Neuronal stem cell (in vitro differentiated cells): ENCODE measurements at places on chromosomes 7 and 10.

DNA sequence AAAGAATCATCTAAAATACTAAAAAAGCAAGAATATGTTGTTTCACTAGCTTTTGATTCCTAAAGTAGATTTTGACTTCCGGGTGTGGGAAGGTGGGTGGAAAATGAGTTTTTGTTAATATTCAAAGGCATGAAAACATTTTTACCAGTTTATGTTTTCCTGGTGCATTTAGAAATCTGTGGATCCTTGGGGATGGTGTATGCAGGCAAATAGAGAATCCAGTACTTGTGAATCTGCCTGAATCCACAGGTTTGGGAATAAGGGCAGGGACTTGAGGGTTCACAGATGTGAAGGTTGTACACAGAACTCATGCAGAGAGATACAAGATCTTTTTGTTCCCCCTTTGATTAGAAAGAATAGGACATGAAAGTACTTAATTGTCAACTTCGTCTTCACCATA lies 22.4 kb downstream of the AUTS2 start:
- DNase-seq = no peak

- DNase-seq = no peak
Measured at GRCh38 chr7:84975586-84976185, 211.2 kb downstream of the SEMA3D start.

GRCh38 chr7:100016215-100016901 lies 962 bp downstream of the ZKSCAN1 start:
- no peak for DNase-seq

GRCh38 chr7:149524394-149524793 lies 26.8 kb upstream of the ZNF746 start:
- DNase-seq = no peak

GRCh38 chr10:74641659-74642058 lies 184.7 kb upstream of the KAT6B start:
- no peak for DNase-seq

- DNase-seq = peak; percentile 82
Measured at GRCh38 chr10:106705681-106706100, 458.8 kb downstream of the SORCS1 start.

- DNase-seq = no peak
Measured at GRCh38 chr7:71995111-71995510, 417.0 kb downstream of the CALN1 start.

DNA sequence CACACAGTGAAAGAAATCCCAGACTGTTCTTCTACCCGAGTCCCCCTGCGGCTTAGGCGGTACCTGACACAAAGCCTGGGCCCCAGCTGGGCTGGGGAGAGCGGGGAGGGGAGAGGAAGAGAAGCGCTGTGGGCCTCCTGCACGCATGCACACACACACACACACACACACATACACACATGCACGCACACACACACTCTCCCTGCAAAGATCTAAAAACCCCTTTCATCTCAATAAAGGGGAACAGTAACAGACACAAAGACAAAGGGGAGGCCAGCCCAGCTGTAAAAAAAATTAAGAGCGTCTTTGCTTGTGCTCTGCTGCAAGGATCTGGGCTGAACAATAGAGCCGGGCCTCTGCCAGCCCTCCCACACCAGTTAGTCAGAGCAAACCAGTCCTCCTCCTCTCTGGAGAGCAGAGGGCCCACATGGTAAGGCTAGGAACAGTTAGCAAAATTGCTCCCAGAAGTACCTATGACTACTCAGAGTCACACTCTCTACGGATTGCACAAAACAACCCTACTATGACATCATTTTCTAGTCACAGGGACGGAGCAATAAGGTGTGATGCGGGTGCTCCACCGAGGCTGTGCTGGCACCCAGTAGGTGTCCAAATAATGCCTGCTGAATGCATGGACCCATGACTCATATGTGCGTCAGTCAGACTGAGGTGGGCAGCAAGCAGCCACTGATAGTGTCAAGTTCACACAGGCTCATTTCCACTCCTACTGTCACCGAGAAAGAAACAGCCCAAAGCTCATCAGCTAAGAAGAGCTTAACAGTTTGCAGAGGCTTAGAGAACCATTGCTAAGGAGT lies 9.2 kb downstream of the ITPRIP start:
- DNase-seq = peak; percentile 79

GRCh38 chr10:118966076-118966849 lies 63.3 kb upstream of the NANOS1 start:
- no peak for DNase-seq

- DNase-seq = no peak
Measured at GRCh38 chr7:98334081-98334480, 52.6 kb downstream of the BRI3 start.

- no peak for DNase-seq
Measured at GRCh38 chr10:31765541-31765940, 163.1 kb downstream of the ARHGAP12 start.
